Stimulated activated CD4-positive, alpha-beta T cell treated with anti-CD3 and anti-CD28 coated beads, Interleukin-2, amount 100 ng/mL, for 24 hours (primary cell): ENCODE measurements at places on chromosomes 7 and 10.

DNA sequence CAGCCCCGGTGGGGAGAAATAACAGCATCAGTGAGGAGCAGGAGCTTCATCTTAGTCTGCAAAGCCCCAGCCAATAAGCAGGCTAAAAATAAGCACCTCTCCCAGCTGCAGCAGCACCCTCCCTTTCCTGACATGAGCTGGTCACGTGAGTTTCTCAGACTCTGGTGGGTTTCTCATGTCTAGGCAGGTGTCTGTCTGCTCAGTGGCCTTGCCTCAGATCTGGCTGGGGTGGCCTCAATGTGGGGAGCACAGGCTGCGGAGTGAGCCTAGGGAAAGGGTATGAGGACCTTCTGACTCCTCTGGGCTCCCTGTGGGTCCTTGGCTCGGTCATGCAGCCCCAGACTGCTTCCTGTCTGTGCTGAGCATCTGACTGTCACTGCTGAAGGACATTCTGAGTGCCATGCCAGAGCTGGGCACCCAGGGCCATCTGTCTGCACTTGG, 81.6 kb upstream of the LRRC4 start:
- no peak for DNase-seq

- DNase-seq: no peak
Measured at GRCh38 chr10:84360637-84361365, 32.4 kb downstream of the CCSER2 start.

DNA sequence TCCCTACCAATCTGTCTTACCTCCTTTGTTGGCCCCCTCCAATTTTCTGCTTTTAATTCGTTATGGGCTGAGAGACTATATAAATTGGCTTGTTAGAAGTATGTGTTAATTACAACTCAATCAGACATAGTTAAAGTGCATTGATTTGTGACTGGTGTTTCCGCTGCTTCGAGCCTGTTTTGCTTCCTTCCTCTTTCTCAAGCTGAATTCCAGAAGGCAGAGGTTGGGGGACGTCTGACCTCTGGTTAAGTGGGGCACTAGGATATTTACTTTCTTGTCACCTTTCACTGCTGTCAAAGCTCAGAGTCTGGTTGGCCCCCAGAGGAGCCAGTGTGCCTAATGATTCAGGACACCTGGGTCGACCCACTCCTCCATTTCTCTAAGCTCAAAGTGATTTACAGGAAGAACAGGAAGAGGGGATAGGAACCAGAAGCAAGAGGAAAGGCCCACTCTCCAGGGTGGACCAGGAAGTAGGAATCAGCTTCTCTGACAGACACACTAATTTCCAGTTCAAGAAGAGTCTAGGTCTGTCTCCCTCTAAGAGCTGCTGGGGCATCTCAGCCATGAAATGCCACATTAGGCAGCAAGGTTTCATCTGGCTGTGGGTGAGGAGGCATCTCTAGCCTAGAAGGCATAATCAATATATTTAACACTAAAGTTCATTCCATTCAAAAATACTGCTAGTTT, 397.2 kb upstream of the NPVF start:
- no peak for DNase-seq

DNA sequence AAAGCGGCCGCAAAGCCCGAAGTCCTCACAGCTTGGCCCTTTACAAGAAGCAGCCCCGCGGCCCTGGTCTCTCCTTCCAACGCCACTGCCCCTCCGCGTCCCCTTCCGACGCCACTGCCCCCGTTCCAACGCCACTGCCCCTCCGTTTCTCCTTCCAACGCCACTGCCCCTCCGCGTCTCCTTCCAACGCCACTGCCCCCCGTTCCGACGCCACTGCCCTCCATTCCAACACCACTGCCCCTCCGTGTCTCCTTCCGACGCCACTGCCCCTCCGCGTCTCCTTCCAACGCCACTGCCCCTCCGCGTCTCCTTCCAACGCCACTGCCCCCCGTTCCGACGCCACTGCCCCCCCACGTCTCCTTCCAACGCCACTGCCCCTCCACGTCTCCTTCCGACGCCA, 33.1 kb downstream of the AP5Z1 start:
- DNase-seq: no peak

DNA sequence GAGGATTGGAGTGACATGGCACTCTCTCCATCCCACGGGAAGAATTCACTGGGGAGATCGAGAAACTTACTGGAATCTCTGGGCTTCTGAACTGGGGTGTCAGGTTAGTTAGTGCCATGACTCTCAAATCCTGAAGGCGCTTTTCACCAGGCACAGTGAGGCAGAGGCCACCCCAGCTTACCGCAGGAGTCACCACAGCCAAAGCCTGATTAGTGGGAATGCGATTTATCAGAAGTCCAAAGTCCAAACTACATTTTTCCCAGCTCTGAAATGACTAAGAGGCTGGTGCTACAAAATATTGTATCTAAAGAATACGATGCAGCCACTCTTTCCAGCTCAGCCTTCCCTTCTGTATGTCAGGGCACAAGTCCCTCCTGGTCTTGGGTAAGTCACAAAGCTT, 334.8 kb upstream of the SHH start:
- no peak for DNase-seq

DNA sequence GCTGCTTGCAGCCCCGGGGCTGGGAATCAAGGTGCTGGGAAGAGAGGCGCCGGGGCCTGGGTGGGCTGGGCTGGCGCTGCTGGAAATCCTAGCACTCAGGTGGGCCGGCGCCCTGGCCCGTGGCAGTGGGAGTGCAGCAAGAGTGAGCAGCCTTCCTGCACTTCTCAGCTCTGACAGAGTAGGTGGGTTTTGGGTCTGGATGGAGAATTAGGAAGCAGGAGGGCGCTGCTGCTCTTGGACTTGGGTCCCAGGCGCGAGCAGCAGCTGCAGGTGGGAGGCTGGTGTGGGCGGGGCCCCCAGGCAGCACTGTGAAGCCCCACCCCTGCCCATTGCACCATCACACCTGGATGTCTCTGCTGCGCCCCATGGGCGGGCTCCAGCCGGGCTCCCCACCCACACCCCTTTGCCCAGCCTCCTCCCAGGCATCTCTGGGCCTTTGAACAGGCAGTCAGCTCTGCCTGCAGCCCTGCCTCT, 6.0 kb downstream of the BRI3 start:
- DNase-seq: no peak

GRCh38 chr7:45342236-45342635, 184.6 kb downstream of the RAMP3 start:
- DNase-seq: no peak

GRCh38 chr7:36690041-36690440, 34.3 kb downstream of the AOAH start:
- DNase-seq: no peak

DNA sequence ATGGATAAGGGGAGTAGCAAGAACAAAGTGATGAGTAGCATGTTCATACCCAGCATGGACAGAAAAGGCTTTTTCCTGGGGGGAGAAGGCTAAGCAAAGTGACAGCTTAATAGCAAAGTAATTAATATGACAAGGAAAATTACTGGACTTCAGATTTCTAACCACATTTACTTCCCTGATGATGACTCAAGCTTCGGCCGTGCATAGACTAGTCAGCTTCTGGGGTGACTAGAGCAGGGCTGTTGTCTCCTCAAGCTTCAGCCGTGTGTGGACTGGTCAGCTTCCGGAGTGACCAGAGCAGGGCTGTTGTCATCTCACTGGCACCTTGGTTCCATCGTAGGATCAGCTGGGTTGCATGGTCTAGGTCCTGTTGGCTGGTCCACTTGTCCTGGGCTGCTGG, 2.1 kb upstream of the ZNF117 start:
- no peak for DNase-seq

- DNase-seq: no peak
Measured at GRCh38 chr10:43669386-43669785, 20.7 kb upstream of the ZNF32 start.

GRCh38 chr10:116237970-116238369, 35.0 kb downstream of the GFRA1 start:
- no peak for DNase-seq

GRCh38 chr7:92809760-92810573, 26.4 kb downstream of the CDK6 start:
- DNase-seq: peak; percentile 59

DNA sequence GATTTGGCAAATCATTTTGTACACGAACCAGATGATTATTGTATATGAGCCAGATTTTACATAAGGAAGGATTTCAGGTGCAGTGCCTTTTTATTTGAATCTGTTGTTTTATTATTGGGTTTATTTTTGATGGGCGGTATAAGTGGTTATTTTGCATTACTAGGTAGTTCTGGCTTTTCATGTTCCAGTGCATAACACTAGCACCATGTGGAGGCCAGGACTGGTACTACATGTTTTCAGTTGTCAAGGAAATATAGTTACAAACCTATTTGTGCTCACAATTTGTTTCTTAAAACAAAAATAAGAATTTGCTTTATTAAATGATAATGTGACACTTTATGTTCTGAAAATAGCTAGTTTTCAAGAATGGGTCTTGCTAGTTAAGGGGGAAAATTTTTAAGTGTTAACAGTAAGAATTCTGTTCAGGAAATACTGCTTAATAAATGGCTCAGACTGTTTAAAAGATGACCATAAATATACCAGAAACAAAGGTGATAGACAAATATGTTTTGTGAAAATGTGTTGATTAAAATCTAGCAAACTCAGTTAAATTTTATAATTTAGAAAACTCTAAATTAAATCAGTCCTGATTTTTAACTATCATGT, 7.1 kb upstream of the SEMA3E start:
- DNase-seq: no peak

DNA sequence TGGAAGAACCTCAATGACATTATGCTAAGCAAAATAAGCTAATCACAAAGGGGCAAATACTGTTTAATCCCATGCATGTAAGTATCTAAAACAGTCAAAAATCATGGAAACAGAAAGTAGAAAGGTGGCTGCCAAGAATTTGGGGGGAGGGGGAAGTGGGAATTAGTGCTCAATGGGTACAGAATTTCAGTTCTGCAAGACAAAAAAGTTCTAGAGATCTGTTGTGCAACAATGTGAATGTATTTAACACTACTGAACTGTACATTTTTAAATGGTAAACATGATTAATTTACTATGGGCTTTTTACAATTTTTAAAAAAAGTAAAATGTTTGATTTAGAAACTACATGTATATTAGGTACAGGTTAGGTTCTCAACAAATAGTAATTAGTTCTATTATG, 11.9 kb downstream of the EZH2 start:
- DNase-seq: no peak

DNA sequence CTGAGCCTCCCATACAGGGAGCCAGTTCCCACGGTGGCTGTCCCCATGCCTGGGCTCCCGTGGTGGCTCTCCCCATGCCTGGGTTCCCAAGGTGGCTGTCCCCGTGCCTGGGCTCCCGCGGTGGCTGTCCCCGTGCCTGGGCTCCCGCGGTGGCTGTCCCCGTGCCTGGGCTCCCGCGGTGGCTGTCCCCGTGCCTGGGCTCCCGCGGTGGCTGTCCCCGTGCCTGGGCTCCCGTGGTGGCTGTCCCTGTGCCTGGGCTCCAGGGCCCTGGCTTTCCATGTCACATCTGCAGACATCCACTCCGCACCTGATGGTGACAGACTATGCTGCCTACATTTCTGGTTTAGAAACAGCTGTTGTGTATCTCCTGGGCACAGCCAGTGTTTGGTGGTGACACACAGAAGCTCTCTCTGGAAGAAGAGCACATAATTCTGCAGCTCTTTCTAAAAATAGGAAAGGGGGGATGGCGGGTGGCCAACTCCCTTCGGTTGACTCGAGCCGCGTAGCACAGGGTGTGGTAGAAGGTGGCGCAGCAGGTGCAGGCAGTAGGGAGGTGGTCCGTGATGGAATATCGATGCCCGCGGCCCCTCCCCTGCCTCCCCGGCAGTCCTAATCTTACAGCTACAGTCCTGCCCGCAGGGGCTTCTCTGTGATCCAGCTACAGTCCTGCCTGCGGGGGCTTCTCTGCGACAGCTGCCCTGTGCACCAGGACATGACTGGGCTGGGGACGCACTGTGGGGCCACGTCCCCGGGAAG, 251.2 kb downstream of the DNAJB6 start:
- DNase-seq: no peak

- no peak for DNase-seq
Measured at GRCh38 chr10:63522995-63523394, 1.8 kb downstream of the REEP3 start.

DNA sequence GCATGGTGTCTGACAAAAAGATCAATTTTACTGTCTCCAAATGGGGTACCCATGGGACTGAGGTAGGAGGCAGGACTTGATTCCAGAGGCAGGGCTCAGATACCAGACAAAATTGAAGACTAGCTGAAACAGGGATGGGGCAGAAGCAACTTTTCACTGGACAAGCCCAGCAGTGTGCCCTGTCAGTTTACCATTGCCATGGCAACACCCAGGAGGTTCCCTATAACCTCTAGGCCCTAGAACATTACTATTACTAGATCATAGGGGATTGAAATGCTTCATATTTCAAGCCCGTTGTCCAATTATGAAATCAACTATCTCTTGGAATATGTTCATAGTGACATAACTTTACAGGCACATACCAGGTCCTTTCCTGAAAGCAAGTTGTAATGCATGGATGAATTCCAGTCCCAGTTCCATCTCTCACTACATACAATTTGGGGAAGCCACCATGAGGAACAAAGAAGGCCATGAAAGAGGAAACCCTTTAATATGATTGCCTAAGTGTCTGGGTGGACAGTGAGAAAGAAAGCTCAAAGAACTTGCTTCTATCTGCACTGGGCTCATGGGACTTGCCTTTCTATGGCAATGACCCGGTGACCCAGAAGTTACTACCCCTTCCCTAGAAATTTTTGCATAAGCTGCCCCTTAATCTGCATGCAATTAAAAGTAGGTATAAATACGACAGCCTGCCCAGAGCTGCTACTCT, 557.9 kb downstream of the KCNMA1 start:
- no peak for DNase-seq

DNA sequence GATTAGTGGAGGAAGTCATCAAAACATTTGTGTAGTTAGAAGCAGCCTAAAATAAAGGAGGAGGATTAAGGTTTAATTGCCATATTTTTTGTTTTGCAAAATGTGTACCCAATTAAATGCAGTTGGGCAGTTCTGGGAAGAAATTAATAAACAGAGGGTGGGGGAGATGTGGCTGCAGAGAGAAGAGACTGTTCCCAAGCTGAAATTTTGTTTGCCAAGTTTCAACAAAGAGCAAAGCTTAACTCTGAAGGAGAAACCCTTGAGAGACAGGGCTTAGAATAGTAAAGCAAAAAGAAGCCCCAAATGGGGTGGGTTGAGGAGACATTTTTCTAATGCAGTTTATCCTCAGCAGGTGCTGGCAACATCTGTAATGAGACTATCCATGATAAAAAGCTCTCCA, 298.0 kb upstream of the NRP1 start:
- no peak for DNase-seq

GRCh38 chr7:9264395-9264794, 831.0 kb downstream of the NXPH1 start:
- no peak for DNase-seq

DNA sequence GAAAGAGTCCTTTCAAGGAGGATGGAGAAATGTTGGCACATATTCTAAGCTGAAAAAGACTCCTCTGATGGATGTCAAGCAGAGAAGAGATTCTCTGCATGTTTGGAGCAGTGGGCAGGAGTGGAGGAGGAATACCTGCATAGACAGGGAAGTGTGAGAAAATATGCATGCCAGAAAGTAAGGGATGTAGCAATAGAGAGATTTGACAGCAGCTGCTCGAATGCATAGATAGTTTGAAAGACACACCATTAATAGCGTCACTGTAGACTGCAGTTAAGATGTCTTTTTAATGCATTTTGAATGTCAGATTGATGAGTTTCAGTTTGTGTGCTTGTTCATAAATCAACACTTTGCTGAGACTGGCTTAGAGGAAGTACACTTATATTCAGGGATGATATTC, 169.9 kb upstream of the POT1 start:
- no peak for DNase-seq

GRCh38 chr7:136389933-136390332, 412.8 kb upstream of the MTPN start:
- no peak for DNase-seq

- no peak for DNase-seq
Measured at GRCh38 chr7:46220066-46220630, 299.1 kb upstream of the IGFBP3 start.
